Germinal center (tissue), 1 donor: ENCODE measurements at places on chromosomes 1 and 21.

GRCh38 chr1:44661781-44662682, 12.2 kb downstream of the TMEM53 start:
- no peak for DNase-seq

DNA sequence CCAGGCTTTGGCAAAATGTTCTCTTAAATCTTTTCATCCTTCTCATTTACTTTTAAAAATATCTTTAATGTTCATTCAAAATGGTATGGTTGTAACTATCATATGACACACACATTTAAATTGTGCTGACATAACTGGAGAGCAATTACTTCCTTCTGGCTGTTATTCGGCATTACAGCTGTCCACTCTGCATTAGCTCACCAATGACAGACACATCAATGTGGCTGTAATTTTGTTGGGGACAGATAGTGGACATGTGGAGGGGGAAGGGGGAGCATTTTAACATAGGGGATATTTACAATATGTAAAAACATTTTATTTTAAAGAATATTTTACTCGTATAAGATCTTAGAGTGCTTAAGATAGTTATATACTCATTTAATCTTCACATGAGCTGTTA, 319.8 kb downstream of the HMCN1 start:
- DNase-seq = no peak

DNA sequence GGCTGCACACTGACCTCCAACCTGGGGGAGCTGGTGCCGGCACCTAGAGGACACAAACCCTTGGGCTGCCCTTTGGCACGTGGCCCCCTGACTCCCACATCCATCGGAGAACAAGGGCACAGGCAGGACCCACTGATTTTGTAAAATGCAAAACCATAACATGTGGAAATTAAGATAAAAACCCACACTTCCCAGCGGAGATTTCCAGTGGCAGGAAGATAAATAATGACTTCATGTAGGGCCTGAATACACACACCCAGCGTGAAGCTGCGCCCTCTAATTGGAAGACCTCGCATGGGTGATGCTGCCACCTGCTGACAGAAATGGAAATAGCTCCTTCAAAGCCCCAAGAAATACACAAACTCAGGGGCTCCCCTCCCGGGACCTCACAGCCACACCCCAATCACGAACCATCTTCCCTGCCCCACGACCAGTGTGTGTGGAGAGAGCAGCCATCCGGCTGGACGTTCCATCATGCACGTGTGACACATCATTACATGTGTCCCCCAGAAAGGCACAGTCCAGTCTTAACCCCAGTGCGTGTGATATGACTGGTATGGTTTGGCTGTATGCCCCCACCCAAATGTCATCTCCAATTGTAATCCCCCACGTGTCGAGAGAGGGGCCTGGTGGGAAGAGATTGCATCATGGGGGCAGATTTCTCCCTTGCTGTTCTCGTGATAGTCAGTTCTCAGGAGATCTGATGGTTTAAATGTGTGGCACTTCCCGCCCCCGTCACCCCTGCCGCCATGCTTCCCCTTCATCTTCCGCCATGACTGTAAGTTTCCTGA, 5.7 kb upstream of the TPRG1L start:
- DNase-seq = peak; percentile 88

- no peak for DNase-seq
Measured at GRCh38 chr1:161066694-161067093, 3.0 kb downstream of the ARHGAP30 start.

- no peak for DNase-seq
Measured at GRCh38 chr1:30466026-30466425, 257.4 kb downstream of the MATN1 start.

DNA sequence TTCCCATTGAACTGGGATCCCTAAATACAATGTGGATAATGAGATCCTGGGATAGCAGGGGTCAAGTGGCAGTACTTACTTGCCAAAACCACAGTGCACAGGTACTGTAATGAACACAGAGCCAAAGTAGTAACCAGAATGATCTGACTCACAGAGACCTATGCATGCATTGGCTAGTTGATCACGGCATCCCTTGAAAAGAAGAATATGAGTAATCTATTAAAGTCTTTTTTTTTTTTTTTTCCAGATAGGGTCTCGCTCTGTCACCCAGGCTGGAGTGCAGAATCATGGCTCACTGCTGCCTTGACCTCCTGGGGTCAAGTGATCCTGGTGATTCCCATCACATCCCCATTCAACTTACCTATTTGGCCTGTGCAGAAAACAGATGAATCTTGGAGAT, 29.4 kb upstream of the EIF4G3 start:
- no peak for DNase-seq

GRCh38 chr1:20476265-20477038, 9.6 kb downstream of the CAMK2N1 start:
- DNase-seq = no peak

- DNase-seq = no peak
Measured at GRCh38 chr1:240234485-240235210, 143.0 kb downstream of the FMN2 start.

- DNase-seq = no peak
Measured at GRCh38 chr21:35943752-35944151, 116.6 kb downstream of the SETD4 start.

DNA sequence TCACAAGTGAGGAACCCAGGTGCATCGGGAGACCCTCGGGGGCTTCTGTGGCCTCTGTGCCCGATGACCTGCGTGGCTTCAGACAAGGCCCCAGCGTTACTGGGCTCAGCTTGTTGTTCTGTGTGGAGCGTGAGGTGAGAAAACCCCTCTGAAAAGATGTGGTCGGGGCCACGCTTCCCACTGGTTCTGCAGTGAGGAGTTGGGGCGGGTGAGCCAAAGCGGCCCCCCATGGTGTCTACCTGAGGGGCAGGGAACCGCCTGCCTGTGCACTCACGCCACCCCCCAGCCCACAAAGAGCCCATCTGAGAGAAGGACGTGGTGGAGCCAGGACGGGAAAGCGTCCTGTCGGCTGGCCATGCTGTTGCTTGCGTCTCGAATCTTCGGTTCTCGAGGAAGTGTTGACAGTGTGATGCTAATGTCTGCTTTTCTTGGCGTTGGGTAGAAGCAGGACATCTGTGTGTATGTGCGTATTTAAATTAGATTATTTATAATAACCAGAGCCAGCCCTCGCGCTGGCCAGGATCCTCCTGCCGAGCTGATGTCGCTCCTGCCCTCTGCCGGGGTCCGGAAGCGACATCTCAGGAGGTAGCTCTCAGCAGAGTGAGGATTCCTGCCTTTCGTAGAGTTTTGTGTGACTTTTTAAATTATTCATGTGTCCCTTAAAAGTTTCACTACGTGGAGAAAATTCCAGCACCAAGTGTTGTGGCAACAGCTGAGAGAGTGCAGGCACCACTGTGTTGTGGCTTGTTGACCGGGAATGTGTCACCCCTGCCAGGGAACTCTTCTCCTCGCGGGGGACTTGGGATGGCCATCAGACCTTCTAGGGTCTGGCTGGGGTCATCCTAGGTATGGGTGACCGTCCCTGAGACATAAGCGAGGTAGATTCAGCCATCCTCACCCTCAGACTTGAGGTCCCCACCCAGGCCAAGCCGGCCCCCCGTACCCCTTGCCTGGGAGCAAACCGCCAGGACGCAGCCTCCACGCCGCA, 15.3 kb downstream of the TMEM201 start:
- DNase-seq = no peak

DNA sequence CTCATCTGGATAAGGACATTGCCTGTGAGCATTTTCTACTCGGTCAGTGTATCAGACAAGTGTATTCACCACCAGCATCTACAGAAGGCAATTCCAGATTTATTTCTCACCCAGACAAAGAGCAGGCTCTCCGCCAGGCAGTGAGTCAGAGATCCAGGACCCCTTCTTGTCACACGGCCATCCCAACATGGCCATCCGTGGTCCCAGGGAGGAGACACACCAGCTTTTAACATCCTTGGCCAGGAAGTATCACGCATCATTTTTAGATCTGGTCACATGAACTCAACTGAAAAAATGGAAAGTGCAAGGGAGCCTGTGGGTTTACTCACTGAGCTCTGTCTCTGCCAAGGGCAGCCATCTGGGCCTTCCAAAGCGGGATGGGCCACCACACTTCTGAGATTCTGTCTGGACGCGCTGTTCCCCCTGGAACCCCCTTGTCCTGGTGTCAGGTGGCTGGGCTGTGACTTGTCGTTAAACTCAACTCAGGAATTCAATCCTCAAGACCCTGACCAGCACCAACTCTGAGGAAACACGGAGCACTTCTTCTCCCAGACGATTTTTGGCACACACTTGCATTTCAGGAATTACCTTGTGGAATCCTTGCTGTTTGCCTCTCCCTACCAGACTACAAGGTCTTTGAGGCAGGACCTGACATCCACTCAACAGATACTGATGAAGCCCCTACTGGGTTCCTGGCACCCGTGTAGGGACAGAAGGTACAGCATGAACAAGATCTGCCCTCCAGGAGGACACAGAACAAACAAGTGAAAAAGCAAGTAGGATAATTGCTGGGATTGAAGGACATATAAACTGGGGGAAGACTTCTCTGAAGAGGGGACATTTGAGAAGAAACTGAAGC, 21.6 kb upstream of the CCSAP start:
- no peak for DNase-seq

DNA sequence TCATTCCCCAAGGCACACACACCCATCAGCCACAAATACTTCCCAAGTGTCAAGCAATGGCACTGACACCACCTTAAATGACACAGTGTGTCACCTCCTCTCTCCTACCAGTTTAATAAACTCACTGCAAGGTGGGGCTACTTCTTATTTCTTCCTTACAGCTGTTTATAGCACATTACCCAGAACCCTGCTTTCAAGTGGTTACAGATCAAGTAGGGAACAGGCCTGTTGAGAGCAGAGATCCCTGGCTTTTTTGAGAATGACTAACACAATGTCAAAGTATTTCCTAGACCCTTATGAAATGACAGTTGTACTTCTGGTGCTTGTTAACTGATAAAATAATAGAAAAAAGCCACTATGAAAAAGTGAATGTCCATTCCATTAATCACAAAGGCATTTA, 19.8 kb downstream of the ZBTB17 start:
- DNase-seq = no peak

DNA sequence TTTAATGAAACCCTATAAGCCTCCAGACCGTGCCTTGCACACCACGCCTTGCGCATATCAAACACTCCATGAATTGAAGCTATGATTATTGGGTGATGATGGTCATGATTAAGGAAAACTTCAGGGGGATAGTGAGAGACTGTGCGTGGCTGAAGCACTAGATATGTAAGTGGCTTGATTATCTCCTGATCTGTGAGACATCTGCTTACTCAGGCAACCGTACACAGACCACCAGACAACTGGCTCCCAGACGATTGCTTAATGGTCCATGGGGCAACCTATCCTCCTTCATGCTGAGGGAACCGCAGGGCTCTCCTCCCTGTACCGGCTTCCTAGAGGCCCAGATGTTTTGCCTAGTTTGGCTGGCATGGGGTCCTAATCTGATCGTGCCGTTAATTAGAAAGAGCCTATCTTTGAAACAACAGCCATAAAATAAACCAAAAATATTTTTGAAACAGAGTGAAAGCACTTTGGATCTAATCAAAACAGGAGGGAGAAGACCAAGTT, 51.6 kb downstream of the IRF2BP2 start:
- no peak for DNase-seq

GRCh38 chr1:171817511-171818265, 23.6 kb upstream of the DNM3 start:
- no peak for DNase-seq

DNA sequence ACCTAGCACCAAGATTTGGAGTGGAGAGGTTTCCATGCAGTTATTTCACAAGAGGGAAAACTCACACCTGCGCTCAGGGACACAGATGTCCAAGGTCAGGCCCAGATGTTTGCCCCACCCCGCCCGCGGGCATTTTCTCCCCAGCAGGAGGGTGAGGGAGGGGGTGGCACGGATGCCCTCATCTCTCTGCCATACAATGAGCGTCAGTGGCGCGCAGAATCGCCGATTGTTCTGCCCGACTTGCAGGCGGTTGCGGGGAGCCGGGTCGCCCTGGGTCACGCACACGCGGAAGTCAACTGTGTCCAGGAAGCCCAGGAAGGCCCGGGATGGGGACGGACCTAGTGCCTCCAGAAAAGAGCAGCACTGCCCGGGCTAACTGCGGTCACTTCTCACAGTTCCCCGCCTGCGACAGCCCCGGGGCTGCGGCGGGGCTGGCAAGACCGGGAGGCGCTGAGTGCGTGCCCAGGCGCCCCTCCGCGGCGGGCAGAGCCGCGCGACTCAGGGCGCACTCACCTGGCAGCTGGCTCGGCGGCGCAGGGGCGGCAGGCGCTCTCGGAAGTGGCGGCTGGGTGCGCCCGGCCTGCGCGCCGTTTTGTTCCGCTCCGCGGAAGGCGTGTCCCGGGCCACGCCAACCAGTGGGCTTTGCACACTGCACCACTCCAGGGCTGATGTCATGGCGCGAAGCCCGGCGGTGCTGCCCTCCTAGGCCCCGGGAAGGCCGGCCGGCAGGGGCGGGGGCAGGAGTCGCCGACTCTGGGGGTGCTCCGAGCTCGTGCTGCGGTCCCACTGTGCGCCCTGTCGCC, at the start of gene CSRP1:
CSRP1 (minus strand) TSS at position 567 of the 803 bp plus-strand sequence. CDS start 10,820 bp downstream, outside the sequence.
- DNase-seq = peak; percentile 92

- DNase-seq = no peak
Measured at GRCh38 chr1:198490224-198490623, 50.3 kb downstream of the ATP6V1G3 start.

- DNase-seq = no peak
Measured at GRCh38 chr1:66606362-66607065, 72.6 kb downstream of the SGIP1 start.

GRCh38 chr1:45304311-45305081, 22.2 kb upstream of the HPDL start:
- peak; percentile 14 for DNase-seq

DNA sequence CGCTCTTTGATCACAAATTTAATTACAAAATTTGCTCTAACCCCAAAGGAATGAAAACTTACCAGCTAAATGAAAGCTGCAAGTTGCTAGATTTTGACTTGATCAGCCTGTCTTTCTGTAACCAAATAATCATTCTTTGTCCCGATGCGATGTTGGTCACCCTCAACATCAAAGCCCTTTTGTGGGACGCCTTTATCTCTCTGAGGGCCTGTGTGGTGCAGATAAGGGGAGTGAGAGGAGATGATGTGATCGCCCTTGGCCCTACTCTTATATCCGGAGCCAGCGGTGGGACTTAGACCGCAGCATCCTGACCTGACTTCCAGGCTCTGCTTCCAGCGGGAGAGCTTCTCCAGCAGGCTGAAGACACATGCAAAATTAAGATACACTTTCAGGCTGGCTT, 19.3 kb upstream of the UMODL1 start:
- no peak for DNase-seq

DNA sequence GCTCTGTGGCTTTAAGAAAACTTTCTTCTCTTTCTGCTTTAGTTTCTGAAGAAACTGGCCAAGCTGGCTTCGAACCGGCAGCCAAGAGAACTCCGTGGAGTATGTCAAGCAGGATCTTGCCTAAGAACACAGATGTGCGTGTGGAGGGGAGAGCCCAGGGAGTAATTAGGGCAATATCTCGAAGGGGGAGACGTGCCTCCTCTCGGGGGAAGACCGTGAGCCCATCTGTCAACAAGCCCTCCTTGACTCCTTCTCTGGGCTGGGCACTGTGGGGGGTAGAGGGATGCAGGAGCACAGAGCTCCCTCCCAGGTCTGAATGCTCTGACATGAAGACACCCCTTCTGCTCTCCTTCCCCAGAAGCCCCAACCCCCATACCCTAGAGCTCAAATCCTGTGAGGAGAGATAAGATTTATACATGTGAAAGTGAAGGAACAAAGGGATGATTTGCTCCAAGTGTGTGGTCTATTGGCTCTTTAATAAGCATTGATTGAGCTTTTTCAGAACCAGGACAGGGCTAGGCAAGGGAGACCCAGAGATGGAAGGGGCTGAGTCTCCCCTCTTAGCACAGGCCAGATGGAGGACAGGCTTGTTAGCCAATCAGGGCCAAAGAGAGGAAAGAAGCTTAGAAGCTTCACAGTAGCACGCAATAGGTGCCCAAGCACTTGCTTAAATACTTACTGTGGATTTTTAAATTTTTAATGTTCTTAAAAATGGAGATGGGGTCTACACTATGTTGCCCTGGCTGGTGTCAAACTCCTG, 37.5 kb downstream of the EDN2 start:
- no peak for DNase-seq
